ENCODE measurements at places on chromosomes 5 and 9. TPM values are rescaled to one million over a fixed set of nuclear protein-coding genes. Genes with fewer than 3 reads are reported as not detected.

TLX3 gene
- total RNA-seq = not detected

GRCh38 chr5:5288201-5288600, 134.3 kb upstream of the ICE1 start:
- DNase-seq = peak; percentile 60

PALM2AKAP2 gene
- 4.2 TPM for total RNA-seq

DNA sequence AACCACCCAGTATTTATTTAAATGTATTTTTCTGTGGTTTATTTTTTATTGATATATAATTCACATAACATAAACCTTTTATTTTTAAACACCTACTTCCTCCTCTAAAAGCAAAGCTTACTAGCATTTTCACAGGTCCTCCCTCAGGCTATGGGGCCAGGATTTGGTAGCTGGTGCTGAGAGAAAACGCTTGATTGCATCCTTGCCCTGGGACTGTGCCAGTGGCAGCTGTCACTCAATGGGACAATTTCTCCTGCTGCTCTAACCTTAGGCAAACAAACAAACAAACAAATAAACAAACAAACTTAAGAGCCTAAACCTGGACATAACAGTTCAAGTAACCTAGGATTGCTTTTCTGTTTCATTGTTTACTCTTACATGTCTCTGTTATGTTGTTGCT, 102.7 kb downstream of the FOCAD start:
- DNase-seq = no peak

DNA sequence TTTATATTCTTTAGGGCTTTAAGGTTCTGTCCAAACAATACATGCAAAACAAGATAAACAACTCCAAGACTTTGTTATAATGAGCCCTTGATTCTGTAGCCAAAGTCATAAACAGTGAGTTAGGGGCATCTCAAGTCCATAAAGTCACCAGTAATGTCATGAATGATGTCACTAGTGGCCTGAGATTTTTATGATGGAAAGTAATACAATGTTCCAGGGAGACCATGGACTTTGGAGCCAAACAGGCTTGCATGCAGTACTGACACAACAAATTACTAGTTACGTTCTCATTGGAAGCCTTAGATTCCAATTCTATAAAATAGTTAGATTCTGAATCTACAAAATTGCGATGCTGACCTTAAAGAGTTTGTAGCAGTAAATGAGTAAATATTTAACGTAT, 280.0 kb downstream of the HINT1 start:
- no peak for DNase-seq

DRD1 gene
- 0.18 TPM for total RNA-seq

- no peak for DNase-seq
These were observed 30.3 kb upstream of the SPATA31C2 start for GRCh38 chr9:88168564-88168963.

DNA sequence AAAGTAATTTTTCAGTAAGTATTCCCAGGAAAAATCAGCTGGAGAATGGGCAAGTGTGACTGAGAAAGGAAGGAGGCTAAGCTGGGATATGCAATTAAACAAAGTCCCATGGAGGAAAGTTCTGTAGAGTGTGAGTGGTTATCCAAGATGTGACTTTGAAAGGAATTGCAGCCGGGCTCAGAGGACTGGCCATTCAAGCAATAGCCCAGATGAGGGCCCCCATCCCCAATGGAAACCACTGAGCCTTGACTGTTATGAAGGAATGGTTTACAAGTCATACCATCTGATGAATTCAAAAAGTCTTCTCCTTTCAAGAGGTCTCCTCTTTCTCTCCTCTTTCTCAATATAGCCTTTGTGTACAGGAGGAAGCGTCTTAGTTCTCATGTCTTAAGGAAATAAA, 6.5 kb downstream of the LVRN start:
- no peak for DNase-seq

- DNase-seq = no peak
These were observed 160.2 kb downstream of the DENND1A start for GRCh38 chr9:123769719-123770118.

STK10 gene
- 17.0 TPM for total RNA-seq

Data from fibroblast of the aortic adventitia (primary cell).